Activated naive CD4-positive, alpha-beta T cell treated with anti-CD3 and anti-CD28 coated beads, Interleukin-2, amount 50 U/mL, for 16 hours (primary cell): ENCODE measurements at places on chromosomes 16 and 17.

GRCh38 chr17:39352986-39353385, 48.4 kb downstream of the FBXL20 start:
- DNase-seq, result no peak

GRCh38 chr16:28171816-28172215, 39.9 kb downstream of the XPO6 start:
- DNase-seq, result no peak

DNA sequence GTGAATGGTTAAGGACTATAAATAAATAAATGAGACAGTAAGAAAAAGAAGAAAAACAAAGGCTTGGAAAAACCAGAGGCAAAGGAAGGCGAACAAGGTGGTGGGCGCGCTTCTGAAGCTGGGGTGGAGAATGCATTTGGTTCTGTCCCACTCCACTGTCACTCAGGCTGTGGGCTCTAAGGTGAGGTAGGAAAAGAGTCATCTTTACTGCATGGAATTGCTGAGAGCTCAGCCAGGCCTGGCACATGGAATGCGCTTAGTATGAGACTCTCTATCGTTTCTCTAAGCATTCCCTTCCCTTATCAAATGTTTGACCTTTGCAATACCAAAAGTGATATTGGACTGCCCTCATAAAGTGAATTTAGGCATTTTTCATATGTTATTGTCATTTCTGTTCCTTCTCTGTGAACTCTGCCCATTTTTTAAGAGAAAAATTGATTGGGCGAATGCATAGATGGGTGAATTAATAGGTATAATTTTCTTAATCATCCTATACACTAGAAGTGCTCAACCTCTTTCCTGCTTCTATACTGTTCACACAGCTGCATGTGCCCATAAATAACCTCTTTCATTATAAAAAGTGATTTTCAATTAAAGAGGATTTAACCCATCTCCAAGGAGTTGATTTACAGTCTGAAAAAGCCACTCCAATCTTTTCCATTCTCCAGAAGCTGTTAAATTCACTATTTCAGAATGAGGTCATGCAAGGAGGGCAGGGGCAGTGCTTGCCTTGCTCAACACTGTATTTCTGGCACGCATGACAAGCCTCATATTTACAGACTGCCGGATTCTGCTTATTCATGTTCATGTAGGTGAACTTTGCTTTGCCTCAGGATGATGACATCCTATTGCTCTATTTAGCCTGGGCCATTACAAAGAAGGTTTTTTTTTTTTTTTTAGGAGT, 87.7 kb downstream of the MYH10 start:
- DNase-seq, result no peak

DNA sequence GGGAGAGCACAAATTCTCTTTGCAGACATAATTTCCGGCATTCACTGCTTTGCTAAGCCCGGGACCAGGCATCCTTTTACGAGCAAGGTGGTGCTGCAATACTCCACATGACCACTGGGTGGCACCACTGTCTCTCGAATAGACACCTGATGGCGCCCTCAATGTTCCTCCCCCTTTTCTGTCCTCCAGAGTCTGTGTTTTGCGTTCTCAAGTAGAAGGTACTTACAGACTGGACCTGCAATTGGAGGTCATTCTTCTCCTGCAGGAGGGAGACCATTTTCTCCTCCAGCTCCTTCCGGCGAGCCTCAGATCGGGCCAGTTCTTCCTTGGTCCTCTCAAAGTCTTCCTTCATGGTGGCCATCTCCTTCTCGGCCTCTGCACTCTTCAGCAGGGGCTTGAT, 45.2 kb downstream of the MYH13 start:
- DNase-seq, result peak; percentile 58

- DNase-seq, result no peak
These were observed 25.9 kb upstream of the PHB1 start for GRCh38 chr17:49440581-49440980.

DNA sequence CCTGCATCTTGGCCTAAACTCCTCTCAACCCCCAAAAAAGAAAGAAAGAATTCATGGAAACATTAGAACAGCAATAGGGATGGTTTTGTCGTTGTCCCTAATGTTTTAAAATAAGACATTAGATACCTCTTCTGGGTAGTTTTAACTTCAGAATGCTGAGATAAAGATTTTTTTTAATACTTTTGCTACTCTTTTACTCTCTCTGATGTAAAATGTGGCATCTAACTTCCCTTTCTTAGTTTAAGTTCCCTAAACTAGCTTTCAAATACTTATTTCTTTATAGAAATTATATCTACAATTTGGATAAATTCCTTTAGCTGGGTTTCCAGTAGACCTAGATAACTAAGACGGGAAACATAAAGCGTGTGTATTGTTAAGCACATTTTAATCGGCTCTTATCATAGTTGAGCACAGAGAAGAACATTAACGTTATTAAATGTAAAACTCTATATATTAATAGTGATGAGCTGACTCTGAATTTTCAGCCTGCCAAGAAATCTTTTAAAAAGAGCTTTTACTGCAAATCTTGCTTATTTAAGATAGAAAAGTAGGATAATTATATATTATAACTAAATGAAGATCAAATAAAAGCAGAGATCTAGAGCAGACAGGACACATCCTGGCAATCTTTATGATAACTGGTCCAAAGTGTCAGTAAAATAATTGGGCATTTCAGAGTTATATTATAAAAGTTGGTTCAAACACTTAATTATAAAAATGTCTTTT, 183.2 kb downstream of the CYB561 start:
- no peak for DNase-seq

- no peak for DNase-seq
These were observed 16.7 kb downstream of the CDH11 start for GRCh38 chr16:65105171-65105570.

- DNase-seq, result no peak
These were observed 373.0 kb upstream of the DYNLRB2 start for GRCh38 chr16:80167657-80168390.

- no peak for DNase-seq
These were observed 4.1 kb downstream of the MGAT5B start for GRCh38 chr17:76872221-76872873.

- no peak for DNase-seq
These were observed 1.4 kb downstream of the KIAA0753 start for GRCh38 chr17:6639014-6639585.

- no peak for DNase-seq
These were observed 6.9 kb downstream of the CDH16 start for GRCh38 chr16:66911801-66912200.

DNA sequence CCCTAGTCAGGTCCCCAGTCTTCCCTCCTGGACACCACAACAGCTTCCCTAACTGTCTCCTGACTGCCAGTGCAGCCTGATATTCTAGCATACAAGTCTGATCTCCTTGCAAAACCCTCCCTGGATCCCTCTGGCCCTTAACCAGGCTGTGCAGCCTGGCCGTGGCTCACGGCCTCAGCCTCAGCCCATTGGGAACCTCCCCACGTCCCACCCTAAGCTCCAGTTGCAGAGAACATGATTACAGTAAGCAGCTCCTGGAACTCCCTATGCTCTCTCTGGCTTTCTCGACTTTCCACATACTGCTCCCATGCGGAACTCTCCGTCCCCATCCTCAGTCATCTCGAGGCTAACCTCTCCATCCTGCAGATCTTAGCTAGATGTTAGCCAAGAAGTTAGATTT, 13.0 kb downstream of the ALOX12B start:
- no peak for DNase-seq

GRCh38 chr16:80674884-80675283, 129.5 kb downstream of the CDYL2 start:
- no peak for DNase-seq

- no peak for DNase-seq
These were observed 500.3 kb upstream of the CDH11 start for GRCh38 chr16:65622151-65622550.

GRCh38 chr17:80894439-80894721, 97.3 kb upstream of the CHMP6 start:
- no peak for DNase-seq

- DNase-seq, result no peak
These were observed 6.7 kb downstream of the ERI2 start for GRCh38 chr16:20799599-20799998.

- DNase-seq, result no peak
These were observed 48.3 kb upstream of the ABCC11 start for GRCh38 chr16:48295488-48296281.

DNA sequence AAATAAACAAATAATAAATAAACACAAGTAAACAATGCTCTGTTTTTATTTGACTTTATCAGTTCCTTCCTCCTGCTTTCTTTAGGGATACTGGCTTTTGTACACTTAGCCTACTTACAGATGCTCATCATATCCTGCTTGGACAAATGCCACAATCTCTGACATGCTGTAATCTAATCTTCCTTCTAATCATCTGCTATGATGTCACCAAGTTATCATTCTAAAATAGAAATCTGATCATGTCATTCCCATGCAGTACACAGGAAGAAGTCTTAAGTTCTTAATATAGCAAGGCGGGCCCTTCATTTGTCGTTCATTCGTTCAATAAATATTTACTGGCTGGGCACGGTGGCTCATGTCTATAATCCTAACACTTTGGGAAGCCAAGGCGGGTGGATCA, 9.1 kb upstream of the UBB start:
- no peak for DNase-seq

DNA sequence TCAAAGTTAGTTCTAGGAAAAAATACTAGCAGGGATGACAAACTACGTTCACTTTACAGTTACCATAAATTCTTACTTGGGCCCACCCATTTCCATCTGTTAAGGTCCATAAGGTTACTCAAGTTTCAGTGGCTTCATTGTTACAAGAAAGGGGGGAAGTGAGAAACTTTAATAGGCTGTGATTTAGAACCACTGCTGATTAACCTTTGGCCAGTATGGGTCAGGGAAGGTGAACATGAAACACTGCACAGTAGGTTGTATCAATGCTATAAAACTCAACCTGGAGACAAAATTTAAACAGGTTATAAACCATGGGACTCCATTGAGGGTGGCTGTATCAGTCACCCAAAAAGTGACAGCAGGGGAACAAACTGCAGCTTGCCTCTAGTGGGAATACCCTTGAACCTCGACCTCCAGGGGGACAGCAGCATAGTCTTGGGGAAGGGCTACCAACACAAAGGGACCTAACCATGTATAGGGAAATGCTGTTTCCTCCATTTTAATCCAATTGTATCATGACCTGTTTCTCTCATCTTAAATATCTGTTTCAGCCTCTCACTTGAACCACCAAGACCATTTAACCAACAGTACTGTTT, 10.4 kb downstream of the PTRH2 start:
- no peak for DNase-seq

DNA sequence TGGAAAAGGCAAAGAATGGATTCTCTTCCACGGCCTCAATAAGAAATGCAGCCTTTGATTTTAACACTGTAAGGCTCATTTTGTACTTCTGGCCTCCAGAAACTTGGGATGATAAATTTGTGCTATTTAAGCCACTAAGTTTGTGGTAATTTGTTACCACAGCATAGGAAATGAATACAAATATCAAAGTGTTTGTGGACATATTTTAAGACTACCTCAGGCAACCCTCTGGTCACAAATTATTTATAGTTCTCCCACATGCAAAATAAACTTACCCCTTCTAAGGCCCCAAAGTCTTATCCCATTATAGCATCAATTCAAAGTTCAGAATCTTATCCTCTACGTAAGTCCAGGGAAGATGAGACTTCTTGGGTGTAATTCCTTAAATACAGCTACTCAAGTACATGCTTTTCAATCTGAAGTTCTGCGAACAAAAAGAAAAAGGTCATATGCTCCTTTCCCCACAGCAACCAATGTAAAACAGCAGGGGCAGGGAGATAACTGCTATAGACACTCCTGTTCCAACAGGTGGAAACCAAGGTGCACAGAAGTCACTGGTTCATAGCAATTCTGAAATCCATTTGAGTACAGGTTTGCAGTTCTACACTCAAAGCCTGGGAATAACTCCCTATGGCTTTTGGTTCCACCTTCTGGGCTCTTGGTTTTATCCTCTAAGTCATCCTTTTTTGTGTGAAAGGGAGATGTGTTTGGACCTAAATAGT, 5.4 kb upstream of the EFCAB13 start:
- DNase-seq, result no peak

DNA sequence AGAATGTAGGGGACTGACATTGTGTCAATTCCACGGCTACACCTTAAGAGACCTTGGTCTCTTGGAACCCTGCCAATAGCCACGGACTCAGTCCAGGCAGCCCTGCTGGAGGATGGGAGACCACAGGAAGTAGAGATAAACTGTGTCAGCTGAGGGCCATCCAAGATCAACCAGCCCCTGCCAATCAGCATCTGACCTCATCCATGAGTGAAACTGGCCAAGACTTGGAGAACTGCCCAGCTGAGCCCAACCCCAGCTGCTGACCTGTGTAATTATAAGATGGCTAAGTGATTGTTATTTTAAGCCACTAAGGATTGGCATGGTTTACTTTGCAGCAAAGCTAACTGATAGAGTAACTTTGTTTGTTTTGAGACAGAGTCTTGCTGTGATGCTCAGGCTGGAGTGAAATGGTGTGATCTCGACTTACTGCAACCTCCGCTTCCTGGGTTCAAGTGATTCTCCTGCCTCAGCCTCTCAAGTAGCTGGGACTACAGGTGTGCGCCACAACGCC, 13.3 kb upstream of the YWHAE start:
- no peak for DNase-seq

DNA sequence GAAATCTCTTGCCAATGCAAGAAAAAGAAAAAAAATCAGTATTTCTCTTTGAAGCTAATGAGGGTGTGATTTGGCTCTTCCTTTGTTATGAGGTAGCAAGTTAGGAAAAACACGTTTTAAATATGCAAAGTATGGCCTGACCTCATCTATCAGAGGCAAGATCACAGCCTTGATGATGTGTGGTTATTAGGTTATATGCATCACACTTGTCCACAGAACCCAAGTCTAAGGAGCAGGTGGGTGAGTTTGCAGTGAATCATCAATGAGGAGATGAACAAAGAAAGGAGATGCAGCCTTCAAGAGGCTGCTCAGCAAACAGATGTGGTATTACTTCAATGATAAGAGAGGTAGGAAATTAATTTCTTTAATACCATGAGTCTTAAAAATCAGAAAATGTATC, 594.8 kb upstream of the CDH5 start:
- no peak for DNase-seq

DNA sequence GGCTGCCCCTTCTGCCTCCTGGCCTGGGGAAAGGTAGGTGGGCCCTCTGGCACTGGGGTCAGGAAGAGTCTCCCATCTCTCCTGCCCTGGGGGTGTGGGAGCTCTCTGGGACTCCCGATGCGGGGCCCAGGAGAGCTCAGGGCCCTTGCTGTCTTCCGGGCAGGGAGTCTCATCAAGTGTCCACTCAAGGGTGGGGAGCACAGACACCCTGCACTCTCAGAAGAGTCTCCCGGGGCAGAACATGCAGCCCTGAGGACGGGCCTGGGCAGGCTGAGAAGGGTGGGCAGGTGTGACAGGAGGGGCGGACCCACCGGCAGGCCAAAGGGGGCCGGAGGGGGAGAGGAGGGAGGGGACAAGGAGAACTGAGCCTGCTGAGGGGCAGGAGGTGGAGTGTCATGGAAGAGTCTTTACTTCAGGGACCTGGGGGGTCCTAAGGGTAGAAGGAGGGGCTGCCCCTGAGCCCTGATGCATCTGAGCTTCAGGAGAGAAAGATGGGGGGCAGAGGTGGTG, 8.4 kb upstream of the PKMYT1 start:
- DNase-seq, result no peak
